ENCODE measurements at places on chromosomes 13 and 19. TPM values are rescaled to one million over a fixed set of nuclear protein-coding genes. Genes with fewer than 3 reads are reported as not detected.

SPACA4 gene
- total RNA-seq, result not detected

SLC46A3 gene
- total RNA-seq, result 2.0 TPM

S1PR5 gene
- total RNA-seq, result 0.57 TPM

ANGPTL8 gene
- total RNA-seq, result not detected

- no peak for DNase-seq
Observed at GRCh38 chr13:92994056-92994455, 232.6 kb upstream of the GPC6 start.

- no peak for DNase-seq
Observed at GRCh38 chr19:12821761-12822160, 12.6 kb downstream of the RTBDN start.

DNA sequence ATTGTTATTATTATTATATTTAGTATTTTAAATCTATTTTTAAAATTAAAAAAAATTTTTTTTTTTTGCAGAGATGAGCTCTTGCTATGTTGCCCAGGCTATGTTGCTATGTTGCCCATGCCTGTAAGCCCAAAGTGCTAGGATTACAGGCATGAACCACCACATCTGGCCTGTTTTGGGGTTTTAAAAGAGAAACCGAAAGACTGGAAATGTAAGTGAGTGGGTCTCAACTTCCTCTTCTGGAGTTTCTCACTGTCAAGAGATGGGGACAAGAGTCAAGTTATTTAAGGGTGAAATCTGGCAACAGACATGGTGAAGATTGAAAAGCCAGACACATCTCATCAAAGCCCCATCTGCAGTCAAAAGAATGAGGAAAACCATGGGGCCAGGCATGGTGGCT, 4.2 kb upstream of the OR7G3 start:
- DNase-seq, result no peak

DNA sequence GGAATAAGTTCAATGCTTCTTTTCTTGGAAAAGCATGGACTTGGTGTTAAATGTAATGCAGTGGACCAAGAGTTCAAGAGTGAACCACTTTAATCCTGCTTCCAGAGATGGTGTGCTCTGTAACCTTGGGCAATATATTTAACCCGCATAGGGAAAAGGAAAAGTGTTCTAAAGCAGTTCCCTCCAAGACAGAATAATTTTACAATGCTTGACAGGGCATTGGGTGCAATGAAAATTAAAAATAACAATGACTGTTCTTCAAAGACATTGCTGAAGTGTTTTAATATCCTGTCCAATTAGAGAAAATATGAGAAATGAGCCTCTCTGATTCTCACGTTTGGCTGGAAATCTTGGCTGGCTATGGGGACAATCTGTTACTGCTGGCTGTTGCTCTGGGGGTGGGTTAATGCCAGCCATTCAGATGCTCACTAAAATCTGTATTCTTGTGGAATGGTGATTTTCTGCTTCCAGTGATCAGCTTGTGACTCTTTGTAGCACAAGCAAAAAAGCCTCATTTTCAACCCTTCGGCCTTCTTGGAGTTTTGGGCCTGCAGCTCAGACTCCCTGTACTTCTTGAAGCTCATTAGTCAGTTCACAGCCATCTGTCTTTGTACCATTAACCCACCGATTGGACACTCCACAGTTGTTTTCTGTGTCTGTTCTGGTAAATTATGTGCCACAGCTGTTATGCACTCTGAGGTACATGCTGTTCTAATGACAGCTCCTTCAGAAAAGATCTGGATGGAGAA, 310.6 kb downstream of the LMO7 start:
- no peak for DNase-seq

- DNase-seq, result no peak
Observed at GRCh38 chr13:100589178-100589725, 663 bp upstream of the GGACT start.

GRCh38 chr19:18604820-18605159, 1.8 kb downstream of the CRLF1 start:
- DNase-seq, result no peak
